ENCODE measurements at places on chromosomes 5 and 9.

DNA sequence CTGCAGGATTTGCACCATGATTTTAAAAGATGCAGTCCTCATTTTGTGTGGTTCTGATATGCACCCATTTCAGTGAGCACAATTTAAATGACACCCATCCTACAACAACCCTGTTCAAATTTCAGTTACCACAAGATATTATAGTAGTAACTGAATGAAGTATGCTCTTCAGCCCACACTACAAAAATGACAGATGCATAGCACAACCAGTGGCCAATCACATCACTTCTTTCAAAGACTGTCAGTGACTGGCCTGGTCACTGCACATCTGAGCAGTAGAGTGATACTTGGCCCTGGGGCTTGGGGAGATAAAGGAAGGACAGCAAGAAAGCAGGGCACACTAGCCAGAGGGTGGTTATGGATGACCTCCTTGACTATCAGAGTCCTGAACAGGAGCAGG lies 19.8 kb upstream of the IFNK start:
- DNase-seq, result no peak

DNA sequence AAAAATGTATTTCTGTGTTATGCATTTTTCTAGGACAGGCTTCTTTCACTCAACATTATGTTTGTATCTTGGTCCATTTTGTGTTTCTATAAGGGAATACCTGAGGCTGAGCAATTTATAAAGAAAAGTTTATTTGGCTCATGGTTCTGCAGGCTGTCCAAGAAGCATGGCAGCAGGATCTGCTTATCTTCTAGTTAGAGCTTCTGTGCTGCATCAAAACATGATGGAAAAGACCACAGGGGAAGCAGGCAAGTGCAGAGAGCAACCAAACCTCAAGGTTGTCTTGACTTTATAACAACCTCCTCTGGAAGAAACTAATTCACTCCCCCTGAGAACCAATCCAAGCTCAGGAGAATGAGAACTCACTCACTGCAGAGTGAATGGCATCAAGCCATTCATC lies 1601.0 kb upstream of the NUDT12 start:
- DNase-seq, result no peak

DNA sequence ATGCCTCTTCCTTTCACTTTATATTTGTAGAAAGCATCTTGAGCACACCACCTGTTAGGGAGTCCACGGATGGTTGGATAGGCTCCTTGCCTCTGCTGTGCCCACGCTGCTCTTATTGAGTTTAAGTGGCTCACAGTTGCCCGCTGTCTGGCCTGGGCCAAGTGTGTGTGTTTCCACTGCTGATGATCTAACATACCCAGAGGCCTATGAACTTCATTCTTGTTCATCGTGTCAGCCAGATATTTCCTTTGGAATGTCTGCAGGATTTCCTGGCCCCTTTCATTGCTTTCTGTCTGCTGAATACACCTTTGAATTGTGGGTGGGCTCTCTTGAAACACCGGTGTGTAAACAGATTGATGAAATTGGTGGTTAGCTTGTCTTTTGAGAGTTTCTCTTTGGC lies 46.6 kb downstream of the MVB12B start:
- no peak for DNase-seq

- no peak for DNase-seq
Measured at GRCh38 chr5:4082966-4083564, 487.4 kb downstream of the IRX1 start.

- no peak for DNase-seq
Measured at GRCh38 chr9:8168916-8169438, 369.4 kb upstream of the DMAC1 start.

- DNase-seq, result no peak
Measured at GRCh38 chr5:40413743-40414142, 266.0 kb upstream of the PTGER4 start.

- no peak for DNase-seq
Measured at GRCh38 chr5:154331232-154331631, 114.6 kb upstream of the SAP30L start.

GRCh38 chr9:1458503-1458902 lies 408.3 kb downstream of the DMRT2 start:
- DNase-seq, result no peak

- no peak for DNase-seq
Measured at GRCh38 chr5:33737284-33737683, 154.5 kb downstream of the ADAMTS12 start.

DNA sequence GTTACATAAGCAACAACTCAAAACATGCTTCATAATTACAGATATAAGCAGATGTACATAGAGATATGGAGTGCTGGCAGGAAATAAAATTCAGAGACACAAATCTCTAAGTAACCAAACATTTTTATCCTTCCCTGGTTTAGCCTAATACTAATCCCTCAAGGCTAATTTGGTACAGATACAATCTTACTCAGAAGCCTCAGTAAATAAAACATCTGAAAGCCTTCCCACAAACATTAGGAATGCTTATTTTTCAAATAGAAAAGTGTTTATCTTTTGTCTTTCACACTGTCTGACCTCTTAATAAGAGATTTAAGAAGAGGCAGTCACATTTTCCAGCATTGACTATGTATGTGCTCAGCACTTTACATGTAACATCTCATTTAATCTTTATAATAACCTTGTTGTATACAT lies 399.4 kb downstream of the ARRDC3 start:
- DNase-seq, result no peak

DNA sequence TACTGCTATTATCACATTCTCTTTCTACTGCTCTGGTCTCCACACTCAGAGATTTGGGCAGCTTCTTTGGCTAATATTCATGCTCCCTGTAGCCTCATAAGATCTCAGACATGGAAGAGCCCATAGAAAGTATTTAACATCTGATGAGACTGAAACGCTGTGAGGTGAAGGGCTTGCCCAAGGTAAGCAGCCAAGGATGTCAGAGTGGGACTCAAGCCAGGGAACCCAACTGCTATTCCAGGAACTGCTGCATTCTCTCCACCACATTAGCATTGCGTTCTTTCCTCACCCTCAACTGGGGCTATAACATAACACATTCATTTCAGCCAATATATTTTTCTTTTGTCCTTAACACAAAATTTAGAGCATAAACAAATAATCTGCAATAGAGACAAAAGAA lies 3.8 kb downstream of the ADRB2 start:
- no peak for DNase-seq

DNA sequence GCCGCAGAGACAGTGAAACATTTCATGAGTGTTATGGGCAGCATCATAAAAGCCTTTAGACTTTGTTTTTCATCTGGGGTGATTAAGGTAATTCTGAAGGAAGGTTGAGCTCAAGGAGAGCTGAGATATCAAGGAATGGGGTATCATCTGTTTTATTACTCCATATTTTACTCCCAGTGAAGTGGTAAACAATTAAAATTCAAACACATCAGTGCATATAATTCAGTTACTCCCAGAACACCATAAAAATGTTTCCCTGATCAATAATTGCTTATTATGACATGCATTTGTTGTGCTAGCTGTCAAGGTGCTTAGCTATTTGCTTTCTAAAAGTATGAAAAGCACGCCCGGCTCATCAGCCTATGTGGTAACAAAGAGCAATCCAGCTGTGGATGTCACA lies 81.7 kb downstream of the DOCK8 start:
- DNase-seq, result no peak

DNA sequence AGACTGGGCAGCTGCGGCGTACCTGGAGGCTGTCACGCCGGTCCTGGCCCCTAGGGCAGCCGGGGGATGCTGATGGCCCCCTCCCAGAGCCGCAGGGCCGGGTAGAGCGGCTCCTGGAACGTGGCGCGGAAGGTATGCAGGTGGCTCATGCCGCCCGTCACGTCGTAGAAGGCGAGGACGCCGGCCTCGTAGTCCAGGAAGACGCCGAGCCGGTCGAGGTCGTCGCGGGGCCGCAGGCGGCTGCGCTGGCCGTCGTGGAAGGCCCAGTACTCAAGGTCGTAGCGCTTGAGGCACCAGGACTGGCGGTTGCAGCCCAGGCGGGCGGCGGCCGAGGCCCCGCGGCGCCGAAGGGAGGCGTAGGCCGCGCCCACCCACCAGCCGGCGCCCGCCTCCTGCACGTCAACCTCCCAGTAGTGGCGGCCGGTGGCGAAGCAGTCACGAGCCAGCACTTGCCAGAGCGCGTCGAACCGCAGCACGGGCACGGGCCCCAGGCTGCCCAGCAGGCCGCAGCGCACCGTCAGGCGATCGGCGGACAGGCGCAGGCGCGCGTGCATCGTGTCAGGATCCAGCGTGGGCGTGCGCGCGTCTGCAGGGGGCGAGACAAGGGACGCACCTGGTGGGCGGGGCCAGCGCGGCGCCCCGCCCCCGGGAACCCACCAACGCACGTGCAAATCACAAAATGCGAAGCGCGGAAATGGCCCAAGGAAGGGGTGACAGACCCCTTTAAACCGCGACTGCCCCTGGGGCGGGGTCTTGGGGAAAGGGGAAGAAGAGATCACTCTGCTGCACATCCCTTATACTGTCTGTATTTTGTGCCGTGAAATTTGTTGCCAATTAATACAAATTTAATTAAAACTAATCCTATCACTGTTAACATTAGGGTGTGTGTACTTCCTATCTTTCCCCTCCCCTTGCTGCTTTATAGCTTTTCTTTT lies 31.2 kb downstream of the NANS start:
- DNase-seq, result no peak

DNA sequence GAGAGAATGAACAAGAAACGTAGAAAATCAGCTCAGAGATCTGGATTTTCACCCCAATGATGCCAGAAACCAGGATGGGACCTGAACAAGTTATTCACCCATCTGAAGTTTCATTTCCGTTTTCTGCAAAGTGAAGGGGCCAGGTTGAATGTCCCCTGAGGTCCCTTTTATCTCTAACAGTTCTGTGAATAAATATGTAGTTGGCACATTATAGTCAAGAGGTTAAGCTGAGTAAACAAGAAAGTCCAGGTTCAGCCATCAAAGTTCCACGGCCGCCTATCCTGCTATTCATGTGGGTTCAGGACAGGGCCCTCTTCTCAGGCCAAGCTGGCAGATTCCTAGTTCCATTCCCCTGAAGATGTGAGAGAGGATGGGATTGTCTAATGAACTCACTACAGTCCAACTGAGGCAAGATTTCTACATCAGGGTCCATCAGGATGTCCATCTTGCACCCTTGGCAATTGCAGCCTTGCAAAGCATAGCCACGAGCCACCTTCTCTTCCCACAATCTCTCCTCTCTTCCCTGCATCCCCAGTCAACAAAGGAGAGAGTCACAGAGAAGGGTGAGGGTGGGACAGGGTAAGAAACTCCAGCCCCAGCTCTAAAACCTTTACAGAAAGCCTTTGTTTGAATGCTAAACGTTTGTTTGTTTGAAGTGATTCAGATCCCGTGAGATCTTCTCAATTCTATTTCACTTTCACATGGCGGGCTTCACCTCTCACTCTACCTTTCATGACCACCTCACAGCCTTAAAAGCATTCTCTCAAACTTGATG lies 311.0 kb downstream of the SLIT3 start:
- DNase-seq, result no peak

DNA sequence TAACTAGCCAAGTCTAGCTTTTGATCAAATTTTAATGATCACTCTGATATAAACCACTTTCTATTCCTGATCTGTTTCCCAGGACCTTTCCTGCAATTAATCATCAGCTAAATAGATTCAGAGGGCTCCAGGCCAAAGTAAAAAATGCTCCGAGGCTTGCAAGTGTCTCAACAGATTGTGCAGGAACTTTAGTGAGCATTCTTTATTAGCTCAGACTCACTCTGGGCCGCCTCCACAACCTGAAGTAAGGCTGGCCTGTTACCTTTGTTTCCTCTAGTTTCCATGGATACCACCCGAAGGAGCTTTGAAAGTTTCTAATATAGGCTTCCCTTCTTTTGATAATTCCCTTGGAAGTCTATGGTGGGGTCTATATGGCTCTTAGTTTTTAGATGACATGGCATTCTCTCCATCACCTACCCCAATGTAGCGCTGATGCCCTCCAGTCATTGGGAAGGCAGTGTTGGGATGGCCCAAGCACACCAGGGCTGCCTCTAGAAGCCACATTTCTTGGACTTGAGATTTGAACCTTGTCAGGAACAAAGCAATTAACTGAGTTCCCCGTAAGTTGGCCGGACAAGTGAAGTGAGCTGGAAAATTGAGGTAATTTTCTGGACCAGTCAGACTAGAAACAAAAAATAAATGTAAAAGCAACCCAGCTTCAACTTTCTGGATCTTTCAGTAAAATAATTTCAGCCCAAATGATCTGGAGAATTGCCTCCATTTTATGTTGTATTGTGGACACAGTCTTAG lies 97.6 kb upstream of the LHFPL2 start:
- no peak for DNase-seq

DNA sequence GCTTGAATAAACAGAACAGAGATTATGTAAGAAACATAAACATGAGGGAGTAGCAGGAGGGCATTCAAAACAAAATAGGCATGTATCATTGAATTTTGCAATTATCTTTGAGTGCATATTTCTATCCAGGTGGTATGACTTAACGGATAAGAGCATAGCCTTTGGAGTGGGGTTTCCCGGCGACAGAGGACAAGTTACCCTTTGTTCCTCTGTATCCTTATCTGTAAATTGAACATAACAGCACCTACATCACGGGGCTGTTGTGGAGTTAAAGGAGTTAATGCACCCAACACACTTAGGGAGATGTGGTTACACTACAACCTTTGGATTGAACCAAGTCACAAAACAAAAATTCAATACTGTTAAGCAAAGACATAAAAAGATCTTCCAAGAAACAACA lies 314.6 kb upstream of the KIF2A start:
- no peak for DNase-seq
